ENCODE measurements at places on chromosomes 16 and 17.

DNA sequence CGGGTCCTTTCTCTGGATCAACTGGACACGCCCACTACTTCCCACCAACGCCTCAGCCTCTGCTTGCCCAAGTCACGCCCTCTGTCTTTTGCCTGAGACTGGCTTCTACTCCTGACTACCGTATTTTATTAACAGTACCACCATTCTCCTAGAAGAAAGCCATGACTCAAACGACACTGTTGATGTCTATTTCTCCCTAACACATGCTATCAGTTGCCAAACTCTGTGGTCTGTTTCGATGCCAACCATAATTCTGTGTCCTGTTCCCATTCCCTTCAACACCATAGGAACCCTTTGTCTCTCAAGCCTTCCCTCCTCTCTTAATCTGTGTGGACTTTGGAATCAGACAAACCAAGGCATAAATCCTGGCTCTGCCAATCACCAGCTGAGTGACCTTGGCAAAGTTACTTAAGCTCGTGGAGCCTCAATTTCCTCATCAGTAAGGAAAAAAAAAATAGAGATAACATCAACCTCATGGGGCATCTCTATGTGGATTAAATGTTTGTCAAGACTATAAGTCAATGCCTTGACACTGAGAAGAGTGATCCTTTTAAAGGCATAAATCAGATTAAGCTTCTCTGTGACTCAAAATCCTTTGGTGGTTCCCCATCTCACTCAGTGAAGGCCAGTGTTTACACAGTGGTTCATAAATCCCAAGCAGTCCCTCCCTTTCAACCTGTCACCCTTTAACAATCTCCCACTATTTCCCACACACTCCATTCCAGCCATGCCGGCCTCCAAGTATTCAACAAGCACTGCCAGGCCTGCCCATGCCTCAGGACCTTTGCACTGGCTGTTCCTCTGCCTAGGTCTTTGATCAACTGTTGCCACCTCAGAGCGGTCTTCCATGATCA is 45.6 kb downstream of the ERN1 start:
- peak; percentile 22 for DNase-seq

GRCh38 chr17:48790607-48791127 is 26.4 kb downstream of the TTLL6 start:
- DNase-seq, result no peak

DNA sequence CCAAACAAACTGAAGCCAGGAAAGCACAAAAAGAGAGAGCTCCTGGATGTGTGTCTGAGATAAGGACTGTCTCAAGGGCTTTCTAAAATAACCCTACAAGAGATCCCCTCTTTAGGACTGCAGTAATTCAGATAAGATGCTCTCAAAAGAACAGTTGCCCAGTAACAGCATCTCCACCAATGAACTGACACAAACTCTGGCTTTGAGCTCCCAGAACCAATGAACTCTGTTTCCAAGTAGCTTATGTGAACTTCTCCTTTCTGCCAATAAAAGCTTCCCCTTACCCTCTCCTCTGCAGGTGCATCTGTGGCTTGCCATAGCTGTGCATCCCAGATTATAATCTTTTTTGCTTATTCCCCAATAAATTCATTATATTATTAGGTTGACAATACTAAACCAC is 421.5 kb downstream of the SLC39A11 start:
- no peak for DNase-seq

DNA sequence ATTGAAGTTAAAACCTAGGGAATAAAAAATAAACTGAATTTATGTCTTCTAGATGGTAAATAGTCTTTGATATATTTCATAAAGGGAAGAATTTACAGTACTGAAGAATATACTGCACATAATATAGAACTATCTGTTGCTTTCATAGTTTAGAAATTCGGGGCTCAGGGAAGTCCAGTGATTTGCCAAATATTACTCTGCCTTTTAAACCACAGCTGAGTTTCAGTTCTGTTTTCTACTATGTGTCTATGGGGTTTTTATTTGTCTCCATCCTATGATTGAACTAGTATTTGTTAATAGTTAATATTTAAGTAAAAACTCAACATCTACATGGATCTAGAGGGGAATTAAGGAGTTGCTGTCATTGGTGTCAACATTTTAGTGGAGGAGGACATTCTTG is 715.0 kb upstream of the CDH8 start:
- no peak for DNase-seq

GRCh38 chr16:23835390-23836077 is at the start of gene PRKCB:
TSS of gene PRKCB (plus strand) at chr16:23835983.
- peak; percentile 69 for DNase-seq

- DNase-seq, result no peak
Measured at GRCh38 chr16:16017812-16018211, 68.4 kb downstream of the ABCC1 start.

DNA sequence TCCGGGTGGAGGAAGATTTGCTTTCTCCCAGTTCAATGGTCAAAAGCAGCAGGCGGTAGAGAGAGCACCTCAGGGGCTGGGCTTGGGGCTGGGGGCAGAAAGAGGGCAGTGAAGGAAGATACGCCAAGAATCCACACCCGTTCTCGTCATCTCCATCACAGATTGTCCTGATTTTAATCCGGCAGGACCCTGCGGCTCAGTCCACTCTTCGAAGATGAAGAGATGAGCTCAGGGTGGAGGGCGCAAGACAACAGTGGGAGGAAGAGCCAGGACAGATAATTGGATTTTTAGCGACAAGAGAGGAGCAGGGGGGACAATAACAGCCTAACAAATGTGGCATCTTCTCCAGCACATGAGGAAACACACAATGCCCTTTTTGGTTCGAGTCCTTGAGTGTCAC is 165.9 kb downstream of the SDK2 start:
- DNase-seq, result no peak

DNA sequence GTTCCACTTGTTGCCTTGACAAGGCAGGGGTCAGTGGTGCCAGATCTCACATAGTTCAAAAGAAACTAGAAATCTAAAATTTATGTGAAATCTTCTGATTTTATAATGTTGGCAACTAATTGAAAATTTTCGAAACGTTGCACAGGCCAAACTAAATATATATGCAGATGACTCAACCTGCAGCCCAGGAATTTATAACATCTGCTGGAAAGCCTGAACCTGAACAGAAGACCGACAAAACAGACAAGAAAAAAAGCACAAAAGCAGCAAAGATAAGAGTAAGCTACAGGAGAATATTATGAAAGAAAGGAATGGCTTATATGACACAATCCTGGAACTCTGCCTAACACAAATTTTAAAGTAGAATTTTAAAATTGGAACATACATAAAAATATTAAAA is 207.6 kb downstream of the CEP112 start:
- DNase-seq, result no peak

GRCh38 chr16:1963806-1964505 is 670 bp downstream of the RPS2 start:
- DNase-seq, result no peak

GRCh38 chr17:78086740-78087139 is 41.8 kb downstream of the TMC6 start:
- DNase-seq, result no peak
